ENCODE measurements at places on chromosomes 11 and 22.
A peak's percentile ranks its signal among the peaks of the same experiment; 100 is the strongest.

DNA sequence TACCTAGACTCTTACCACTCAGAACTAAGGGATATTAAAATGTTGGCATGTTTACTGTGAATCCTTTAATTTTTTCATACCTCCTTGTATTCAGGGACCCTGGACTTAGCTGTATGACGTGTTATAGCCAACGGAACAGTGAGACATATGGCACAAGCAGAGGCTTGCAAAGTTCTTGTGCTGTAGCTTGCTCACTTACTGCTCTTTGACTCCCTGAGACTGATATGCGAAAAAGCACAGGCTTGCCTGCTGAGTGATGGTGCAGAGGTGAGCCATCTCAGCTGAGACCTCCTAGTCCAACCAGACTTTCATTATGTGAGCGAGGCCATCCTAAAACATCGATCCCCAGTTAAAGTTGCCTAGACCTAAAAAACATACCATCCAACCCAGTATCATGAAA lies 811.0 kb downstream of the METTL15 start:
- no peak for DNase-seq

DNA sequence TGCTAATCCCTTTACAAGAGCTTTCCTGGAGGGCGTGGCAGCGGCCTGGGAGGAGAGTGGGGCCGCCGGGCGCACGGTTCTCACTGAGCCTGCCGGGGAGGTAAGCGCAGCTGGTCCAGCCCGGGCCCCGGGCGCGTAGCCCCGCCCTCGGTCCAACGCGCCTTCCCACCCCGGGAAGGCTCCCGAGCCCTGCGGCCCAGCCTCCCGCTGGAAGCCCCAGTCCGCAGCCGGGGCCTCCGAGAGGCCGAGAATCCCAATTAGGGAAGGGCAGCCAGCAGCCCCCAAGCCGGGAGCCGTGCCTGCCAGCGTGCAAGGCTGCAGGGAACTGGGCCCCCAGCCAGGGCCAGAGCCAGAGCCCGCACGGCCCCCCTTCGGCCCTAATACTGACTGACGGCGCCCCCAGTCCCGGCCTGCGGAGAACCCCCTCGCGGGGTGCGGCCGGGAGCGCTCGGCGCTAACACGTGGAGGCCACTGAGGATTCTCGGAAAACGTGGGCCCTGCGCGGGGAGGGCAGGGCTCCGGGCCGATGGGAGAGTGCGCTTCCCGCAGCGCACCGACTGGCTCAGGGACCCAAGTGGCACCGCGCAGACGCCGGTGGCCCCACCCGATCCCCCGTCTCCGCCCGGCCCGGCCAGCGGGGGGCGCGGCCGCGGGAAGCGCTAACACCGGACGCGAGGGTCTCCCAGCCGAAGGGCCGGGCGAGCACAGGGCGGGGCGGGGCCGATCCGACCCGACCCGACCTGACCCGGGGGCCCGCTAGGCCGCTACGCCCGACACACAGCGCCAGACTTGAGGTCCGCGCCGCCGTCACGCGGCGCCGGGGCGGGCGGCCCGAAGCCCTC lies 5.7 kb downstream of the ZFTA start:
- no peak for DNase-seq

DNA sequence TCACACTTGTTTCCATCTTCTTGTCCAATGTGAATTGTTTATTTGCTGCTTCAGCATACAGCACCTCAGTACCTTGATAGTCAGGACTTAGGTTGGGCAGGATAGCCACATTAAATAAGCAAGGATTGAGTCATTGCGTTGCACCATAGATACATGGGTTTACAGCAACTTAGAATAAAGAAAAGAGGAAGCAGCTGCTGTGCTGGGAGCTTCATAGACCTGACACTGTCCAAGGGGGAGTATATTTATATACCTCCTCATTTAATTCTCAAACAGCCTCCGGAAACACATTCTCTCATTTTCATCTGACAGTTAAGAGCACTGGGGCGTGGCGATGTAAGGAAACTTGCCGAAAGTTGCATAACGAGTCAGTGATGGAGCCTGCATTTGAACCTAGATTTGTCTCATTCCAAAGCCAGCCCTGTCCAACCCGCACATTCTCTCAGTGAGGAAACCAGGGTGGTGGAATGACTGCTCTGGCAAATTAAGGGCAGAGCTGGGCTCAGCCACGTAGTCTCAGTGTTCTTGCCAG lies 42.2 kb downstream of the UBASH3B start:
- no peak for DNase-seq

DNA sequence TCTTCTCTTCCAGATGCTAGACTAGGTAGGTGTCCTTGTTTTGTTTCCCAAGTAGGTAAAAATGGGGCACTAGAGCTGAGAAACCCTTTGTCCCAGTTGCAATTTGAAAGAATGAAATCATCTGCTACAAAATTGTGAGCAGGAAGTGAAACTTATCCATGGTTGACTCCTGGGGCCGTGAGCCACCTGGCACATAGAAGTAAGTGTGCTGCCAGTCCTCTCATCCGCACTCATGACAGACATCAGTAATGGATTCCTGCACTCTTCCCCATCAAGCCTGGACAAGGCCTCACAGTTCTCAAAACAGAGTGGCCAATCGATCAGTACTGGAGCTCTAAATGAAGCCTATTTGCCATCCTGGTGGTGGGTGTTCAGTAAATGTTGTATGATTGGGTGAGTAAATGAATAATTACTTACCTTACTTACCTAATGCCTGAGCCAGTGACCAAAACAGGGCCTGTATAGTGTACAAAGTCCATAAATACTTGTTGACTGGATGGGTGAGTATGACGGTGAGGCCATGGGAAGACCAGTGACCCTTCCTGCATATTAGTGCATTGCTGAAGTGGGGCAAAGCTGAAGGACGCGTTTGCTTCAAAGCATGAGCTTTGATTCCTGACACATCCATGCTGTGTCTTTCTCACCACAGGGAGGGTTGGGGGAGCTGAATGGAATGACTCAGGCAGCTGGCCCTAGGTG lies 68.9 kb upstream of the HEPHL1 start:
- no peak for DNase-seq

DNA sequence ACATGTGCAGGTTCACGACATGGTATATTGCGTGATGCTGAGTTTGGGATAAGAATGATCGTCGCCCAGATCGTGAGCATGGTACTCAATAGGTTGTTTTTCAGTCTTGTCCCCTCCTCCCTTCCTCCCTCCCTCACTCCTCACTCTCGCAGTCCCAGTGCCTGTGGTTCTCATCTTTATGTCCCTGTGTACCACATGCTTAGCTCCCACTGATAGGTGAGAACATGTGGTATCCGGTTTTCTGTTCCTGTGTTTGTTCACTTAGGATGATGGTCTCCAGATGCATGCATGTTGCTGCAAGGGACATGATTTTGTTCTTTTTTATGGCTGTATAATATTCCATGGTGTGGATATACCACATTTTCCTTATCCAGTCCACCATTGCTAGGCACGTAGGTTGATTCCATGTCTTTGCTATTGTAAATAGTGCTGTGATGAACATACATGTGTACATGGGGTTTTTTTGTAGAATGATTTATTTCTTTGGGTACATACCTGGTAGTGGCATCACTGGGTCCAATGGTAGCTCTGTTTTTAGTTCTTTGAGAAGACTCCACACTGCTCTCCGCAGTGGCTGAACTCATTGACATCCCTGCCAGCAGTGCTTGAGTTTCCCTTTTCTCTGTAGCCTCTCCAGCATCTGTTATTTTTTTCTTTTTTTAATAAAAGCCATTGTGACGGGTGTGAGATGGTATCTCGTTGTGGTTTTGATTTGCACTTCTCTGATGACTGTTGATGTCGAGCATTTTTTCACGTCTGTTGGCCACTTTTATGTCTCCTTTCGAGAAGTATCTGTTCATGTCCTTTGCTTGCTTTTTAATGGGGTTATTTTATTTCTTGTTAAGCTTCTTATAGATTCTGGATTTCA lies 16.4 kb downstream of the ZBED4 start:
- no peak for DNase-seq

DNA sequence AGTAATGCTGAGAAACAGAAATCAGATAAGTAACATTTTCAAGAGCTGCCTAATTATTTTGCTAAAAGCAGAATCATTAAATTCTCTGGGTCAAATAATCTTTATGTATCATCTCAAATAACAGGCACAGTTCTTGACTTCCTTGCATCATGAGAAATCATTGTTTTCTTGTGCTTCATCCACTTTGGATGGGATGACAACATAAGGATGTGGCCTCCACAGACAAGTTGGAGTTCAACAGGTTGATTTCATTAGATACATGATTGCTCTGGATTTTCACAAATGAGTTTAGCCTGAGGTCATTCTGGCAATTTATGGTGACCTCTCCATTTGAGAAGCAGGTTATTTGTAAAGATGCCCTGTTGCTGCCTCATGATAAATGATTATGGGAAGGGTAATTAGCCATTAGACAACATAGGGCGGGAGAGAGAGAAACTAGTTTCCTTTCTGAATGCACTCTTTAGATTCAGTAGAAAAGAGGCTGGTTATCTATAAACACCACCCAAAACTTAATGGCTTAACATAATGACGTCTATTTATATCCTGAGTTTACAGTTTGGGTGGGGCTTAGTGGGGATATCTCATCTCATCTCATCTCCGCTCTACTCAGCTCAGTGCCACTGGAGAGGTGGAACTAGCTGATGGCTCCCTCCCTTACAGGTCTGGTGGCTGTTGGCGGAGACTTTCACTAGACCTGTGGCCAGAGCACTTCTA lies 35.0 kb upstream of the ADORA2A start:
- peak; percentile 85 for DNase-seq

- DNase-seq, result no peak
Measured at GRCh38 chr11:9231848-9232177, 33.3 kb downstream of the DENND5A start.

DNA sequence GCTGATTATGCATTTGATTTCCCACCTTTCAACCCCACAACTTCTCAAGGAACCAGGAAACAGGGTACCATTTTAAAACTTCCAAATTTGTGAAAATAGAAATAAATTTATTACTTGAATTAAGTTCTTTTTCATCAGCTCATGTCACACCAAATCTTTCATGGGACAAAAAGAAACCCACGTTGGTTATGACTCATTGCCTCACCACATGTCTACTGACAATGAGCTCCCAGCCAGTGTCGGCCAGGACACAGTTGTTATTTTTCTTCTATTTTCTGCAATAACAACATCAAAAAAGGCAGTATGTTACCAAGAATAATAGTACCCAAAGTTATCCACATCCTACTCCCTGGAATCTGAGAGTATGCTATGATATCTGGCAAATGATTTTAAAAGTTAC lies 17.3 kb downstream of the MS4A6A start:
- DNase-seq, result no peak

DNA sequence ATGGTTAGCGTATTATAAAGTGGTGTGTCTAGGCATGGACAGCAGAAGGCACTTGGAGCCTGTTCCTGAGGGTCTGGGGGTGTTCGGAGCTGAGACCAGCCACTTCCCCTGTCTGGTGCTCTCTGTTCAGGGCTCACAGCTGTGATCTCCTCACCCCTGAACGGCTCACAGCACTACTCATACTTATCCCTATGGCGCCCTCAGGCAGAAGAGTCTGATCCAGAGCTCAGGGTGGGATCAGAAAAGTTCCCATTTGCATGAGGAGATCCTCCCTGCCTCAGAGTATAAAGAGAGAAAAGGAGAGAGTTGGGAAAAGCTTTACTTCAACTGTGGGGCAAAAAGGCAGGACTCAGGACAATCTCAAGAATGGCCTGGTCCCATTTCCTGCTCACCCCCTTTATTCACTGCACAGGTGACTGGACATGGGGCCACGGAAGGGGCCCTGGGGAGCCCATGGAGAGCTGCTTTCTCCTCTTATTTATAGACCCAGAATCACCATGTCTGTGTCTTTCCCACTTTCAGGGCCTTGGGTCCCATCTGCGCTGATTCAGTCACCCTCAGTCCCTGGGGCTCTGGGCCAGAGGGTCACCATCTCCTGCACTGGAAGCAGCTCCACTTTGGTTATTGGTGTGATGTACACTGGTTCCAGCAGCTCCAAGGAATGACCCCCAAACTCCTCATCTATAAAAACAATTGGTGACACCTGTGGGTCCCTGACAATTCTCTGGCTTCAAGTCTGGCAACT lies 97.0 kb upstream of the TOP3B start:
- DNase-seq, result no peak

- no peak for DNase-seq
Measured at GRCh38 chr11:107151158-107151557, 132.9 kb upstream of the GUCY1A2 start.

- no peak for DNase-seq
Measured at GRCh38 chr22:49344161-49344560, 483.5 kb downstream of the BRD1 start.

DNA sequence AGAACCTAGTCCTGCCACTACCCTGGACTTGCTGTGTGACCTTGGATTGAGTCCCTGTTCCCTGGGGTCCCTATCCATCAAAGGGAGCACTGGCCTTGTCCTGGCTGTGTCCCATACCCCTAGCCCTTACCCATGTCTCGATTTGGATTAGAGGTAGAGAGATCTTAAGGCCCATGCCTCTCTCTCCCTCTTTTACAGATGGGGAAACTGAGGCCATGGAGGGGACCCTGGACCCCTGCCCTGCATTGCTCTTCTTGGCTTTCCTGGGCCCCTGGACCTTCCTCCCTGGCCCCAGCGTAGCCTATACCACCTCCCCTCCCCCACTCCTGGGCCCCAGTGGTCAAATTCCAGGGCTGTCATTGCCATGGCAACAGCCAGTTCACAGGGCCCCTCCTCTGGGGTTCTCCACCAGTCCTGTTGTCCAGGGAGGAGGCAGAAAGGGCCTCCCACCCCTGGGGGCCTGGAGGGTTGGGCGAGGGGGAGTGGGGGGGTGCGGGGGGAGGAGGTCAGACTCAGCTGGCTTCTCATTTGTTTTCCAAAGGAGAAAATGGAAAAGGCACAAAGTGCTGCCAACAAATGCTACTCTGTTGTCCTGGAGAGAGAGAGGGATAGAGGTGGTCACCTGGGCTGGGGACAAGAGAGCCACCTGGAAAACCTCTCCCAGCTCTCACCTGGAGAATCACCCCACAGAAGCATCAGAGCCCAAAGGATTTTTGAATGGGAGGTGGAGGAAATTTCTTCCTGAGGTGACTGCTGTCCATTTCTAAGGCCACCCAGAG lies 23.3 kb downstream of the ARHGEF17 start:
- DNase-seq, result peak; percentile 51

- DNase-seq, result no peak
Measured at GRCh38 chr11:111982019-111982464, 43.2 kb upstream of the DLAT start.

DNA sequence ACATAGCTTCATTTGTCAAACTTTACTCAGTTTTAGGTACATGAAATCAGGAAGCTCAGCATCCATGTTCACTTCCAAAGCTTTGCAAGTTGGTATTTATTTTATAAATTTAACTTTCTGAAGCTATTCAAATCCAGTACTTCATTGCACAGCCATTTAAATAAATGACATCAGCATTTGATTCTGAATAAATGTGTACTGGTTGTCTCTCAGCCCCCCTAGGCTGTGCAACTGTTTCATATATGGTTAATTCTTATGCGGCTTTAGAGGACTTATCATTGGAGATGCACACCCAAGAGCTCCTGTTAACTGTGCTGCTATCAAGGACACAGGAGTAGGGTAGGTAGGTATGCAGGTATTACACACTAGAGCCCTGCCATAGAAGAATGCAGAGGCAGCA lies 325.1 kb downstream of the SOX6 start:
- DNase-seq, result no peak

DNA sequence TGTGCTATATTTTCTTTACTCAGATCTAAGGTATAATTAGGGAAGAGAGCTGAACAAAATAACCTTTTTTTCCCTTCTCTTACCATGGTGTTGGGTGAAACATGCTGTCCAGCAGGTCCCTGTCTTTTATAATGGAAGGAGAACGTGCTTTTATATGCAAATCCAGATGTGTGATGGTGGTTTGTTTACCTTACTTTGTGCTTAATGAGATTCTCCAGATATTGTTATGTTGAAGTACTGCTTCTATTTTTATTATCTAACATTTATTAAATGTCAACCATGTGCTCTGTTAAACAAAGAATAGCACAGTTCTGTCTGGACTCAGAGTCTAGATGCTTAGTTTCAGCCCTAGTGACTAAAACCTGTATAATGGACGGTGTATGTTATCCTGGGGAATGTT lies 10.1 kb upstream of the GRIK4 start:
- DNase-seq, result no peak

All from SK-N-DZ (cell line).